ENCODE measurements at places on chromosomes 13 and 19.

DNA sequence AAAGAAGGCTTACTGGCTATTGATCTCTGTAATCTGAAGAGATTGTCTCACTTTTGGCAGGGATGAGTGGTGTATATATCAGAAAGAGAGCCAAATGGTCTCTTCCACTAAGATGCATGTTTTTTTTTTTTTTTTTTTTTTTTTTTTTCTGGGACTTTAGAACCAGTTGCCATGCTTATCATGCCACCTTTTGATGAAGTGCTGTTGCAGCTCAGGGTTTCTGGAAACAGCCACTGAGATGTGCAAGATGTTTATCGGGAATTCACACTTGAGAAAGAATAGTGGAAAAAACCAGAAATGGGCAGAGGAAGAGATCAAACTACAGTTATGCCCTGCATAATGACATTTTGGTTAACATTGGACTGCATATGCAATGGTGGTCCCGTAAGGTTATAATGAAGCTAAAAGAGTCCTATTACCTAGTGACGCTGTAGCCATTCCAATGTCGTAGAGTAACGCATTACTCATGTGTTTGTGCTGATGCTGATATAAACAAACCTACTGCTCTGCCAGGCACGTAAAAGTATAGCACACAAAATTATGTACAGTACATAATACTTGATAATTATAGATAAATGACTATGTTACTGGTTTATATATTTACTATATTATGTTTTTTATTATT is 121.0 kb downstream of the KLF5 start:
- DNase-seq, result no peak

DNA sequence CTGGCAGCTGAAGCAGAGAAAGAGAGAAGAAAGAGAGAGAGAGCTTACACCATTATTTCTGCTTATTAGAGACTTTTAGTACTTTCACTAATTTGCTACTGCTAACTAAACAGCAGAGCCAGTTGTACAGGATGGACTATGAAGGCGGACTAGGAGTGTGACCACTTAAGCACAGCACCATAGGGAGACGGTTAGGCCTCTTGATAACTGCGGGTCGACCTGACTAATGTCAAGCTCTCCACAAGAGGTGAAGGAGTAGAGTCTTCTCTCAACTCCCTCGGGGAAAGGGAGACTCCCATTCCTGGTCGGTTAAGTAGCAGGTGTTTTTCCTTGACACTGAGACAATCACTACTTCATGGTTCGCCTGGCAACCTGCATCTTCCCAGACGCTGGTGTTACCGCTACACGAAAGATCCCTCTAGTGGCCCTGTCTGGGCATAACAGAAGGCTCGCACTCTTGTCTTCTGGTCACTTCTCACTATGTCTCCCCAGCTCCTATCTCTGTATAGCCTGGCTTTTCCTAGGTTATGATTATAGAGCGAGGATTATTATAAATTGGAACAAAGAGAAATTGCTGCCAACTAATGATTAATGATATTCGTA is 5.3 kb upstream of the PSG7 start:
- no peak for DNase-seq

- DNase-seq, result no peak
These were observed 853.3 kb downstream of the GPC5 start for GRCh38 chr13:92251671-92252210.

DNA sequence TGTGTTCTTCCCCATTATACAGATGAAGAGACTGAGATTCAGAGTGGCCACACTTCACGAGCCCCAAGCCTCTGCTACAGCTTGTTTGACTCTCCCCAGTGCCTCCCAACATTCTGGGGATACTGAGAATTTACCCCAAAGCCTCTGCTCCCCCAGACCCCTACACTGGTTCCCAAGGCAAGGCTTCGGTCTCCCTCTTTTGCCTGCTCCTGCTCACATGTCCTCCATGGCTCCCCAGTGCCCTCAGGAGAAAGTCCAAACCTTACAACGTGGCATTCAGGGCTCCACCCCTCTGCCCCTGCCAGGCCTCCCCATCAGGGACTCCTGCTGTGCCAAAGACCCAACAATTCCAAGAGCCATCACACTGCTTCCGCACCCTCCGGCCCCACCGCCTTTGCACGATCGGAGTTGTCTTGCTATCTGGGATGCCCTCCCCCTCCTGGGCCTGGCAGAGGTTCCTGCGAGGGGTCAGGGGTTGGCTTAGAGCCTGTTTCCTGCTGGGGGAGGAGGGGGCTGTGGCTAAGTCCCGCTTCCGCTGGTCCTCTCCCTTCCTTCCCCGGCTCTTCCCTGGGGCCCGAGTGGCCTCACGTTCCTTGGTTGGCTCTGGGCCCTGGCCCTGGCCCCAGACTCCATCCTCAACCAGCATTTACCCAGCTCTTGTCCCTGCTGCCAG is 15.4 kb downstream of the GTPBP3 start:
- DNase-seq, result no peak

GRCh38 chr19:56319991-56320390 is 5.4 kb upstream of the ZSCAN5A start:
- no peak for DNase-seq

DNA sequence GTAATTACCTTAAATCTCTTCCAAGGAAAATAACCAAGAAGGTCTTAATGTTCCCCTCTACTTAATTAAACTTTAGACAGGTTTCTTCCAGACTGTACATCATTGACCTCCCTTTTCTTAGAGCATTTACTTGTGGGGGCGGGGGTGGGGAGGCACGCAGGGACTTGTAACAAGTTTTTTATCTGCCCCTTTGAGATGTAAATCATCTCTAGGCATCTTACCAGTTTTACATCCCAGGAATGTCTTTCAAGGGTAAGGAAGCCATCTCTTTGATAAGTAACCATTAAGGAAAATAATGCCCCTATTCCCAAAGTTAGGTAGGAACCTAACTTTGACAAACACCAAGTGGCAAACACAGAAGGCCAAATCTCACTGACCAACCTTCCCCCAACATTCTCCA is 528.6 kb downstream of the SUCLA2 start:
- DNase-seq, result no peak

- DNase-seq, result no peak
These were observed 52.6 kb upstream of the F7 start for GRCh38 chr13:113052971-113053370.

- DNase-seq, result no peak
These were observed 360.4 kb downstream of the KLF5 start for GRCh38 chr13:73419186-73419585.

GRCh38 chr19:4067396-4068046 is 822 bp upstream of the ZBTB7A start:
- DNase-seq, result peak; percentile 65

DNA sequence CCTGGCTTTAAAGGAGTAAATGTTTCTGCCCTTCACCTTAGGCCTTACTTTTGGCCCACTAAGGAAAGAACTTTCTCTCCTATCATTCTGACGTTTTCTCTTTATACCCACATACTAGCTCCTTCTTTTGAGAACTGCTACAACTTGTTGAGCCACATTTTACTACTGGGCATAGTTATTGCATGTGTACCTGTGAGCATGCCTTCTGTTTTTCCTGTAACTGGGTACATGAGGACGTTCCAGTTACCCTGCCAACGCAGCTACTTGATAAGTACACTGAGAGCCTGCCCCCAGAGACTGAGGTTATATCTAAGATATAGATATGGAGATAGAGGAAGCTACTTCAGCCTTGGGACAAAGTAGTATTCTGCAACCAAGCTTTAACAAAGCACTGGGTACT is 3.5 kb downstream of the CCDC169 start:
- DNase-seq, result no peak

DNA sequence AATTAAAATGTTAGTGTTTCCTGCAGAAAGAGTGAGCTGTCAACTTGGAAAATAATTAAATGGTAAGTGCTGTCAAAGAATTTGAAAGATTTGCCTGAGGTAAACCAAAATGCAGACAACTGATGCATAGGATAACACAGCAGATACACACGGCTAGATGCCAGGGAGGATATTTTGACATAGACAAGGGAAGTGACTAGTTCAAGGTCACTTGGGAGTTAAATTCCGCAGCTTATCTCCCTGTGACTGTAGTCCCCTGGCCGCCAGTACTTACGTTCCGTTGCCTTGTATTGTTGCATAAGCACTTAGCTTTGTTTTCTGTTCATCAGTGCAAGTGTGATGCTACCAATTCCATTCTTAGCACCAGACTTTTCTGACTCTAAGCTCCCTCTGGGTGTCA is 247.3 kb upstream of the MAB21L1 start:
- no peak for DNase-seq

- DNase-seq, result no peak
These were observed 238.5 kb upstream of the STARD13 start for GRCh38 chr13:33524086-33524485.

DNA sequence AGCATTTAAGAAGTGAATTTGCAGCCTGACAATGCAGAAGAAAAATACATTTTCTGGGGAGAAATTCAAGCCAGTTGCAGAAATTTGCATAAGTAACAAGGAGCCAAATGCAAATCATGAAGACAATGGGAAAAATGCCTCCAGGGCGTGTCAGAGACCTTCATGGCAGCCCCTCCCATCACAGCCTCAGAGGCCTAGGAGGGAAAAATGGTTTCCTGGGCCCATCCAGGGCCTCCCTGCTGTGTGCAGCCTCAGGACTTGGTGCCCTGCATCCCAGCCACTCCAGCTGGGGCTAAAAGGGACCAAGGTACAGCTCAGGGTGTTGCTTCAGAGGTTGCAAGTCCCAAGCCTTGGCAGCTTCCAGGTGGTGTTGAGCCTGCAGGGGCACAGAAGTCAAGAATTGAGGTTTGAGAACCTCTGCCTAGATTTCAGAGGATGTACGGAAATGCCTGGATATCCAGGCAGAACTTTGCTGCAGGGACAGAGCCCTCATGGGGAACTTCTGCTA is 16.7 kb upstream of the ITM2B start:
- no peak for DNase-seq

DNA sequence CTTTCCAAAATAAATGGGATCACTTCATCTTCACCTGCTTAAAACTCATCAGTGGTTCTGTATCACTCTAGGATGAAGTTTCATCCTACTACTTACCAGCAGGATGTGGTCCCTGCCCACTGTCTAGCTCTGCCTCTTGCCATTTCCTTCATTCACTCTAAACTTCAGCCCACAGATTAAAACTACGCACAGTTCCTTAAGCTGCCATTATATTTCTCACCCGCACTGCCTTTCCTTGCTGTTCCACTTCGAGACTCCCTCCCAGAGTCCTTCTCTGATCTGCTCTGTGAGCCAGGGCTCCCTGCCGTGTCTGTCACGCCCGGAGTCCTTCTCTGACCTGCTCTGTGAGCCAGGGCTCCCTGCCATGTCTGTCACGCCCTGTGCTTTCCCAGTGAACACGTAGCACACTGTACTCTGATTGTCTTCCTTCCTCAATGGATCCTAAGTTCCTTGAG is 52.0 kb upstream of the NPAS1 start:
- DNase-seq, result no peak

DNA sequence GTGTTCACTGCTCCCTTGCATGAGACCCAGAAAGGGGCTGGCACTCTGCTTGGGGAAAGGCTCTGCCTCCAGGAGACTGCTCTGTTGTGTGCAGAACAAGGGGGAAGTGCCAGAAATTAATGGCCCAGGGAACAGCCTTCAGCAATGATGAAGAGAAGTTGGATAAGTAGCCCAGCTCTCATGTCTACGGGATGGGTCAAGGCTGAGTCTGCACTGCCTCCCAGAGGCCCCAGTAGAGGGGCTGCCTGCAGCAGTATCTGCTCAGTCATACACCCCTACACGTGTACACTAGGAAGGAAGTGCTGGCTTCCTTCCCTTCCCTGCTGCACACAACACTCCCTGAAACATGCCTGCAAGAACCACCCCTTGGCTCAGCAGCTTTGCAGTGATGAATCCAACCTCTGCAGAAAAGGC is 54.6 kb upstream of the URI1 start:
- DNase-seq, result no peak

DNA sequence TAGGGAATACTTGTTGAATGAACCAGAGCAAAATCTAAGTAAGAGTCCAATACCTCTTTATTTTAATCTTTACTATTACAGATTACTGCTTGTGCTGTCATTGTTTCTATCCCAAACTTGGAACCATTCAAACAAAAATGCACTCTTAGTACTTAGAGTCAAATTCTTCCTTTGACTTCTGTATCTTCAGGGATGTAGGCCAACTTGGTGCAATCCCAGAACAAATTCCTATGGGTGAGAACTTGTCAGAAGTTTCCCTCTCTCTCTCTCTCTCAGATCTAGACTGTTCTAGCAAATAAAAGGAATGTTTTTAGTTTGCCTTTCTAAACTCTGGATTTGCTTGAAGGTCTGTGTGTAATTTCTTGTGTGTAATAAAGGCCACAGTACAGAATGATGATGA is 329.0 kb upstream of the TMTC4 start:
- no peak for DNase-seq

DNA sequence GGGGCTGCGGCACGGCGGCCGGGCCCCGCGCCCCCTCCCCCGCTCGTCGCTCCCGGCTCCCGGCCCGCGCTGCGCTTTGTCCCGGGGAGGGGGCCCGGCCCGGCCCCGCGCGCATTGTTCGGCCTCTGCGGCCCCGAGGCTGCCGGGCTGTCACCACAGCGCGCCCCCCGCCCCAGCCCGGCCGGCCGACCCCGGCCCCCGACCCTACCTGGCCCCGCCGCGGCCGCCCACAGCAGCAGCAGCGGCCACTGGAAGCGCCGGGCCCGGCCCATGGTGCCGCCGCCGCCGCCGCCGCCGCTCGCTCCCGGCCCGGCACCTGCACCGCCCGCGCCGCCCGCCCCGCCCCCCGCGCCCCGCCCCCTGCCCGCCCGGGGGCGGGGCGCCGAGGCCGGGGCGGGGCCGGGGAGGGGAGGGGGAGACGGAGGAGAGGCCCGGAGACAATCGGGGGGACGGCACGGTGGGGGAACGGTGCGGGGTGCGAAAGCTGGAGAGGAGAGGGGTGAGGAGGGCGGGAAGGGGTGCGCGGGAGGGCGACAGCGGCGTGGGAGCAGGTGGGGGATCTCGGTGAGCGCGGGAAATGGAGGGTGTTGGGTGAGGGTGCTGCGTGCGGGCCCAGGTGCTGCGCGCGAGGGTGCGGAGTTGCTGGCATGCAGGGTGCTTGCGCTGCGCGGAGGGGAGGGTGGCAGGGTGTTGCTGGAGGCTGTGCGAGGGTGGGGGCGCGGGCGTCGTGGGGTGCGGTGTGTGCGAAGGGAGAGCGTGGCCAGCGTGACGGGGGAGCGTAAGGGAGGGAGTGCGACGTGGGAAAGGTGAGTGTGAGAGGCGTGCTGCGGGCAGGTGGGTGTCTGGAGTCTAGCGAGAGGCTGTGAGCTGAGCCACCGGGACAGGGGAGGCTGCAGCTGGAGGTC is at the start of gene CADM4:
TSS of gene CADM4 (minus strand) at position 332 of the 905 bp plus-strand sequence. CDS start at position 272, 60 bp downstream.
- peak; percentile 70 for DNase-seq
